Endothelial cell (in vitro differentiated cells): ENCODE measurements at places on chromosomes 6 and 20.

DNA sequence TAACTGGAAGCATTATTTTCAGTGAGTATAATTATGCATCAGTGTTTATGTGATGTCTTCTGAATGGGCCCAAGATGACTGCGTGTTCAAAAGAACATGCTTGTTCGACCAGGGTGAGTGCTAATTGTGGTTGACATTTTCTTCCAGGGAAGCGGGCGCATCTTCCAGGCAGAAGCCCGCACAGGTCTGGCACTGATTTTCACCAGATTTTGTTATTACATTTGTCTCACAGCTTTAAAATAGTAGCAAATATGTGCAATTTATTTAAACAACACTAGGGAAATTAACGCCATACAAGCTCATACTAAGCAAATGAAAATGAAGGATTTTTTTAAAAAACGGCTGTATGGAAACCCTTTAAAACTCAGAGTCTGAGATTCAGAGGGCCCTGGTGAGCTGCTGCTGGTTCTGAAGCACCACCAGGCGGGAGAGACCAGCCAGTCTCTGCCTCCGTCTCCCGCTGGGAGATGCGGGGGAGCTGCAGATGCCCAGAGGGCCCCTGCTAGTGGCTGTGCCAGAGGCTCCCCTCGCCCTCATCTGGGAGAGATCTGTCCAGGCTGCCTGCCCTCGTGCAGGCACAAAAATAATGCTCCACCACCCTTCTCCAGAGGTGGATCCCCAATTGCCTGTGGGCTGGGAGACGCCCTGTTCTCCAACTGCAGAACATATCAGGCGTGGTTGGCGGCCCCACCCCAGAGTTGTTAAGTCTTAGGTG, 297.0 kb downstream of the TAF4 start:
- no peak for DNase-seq

- no peak for DNase-seq
Observed at GRCh38 chr6:17927705-17928104, 59.7 kb downstream of the KIF13A start.

- no peak for DNase-seq
Observed at GRCh38 chr6:110971468-110971867, 10.4 kb upstream of the RPF2 start.

DNA sequence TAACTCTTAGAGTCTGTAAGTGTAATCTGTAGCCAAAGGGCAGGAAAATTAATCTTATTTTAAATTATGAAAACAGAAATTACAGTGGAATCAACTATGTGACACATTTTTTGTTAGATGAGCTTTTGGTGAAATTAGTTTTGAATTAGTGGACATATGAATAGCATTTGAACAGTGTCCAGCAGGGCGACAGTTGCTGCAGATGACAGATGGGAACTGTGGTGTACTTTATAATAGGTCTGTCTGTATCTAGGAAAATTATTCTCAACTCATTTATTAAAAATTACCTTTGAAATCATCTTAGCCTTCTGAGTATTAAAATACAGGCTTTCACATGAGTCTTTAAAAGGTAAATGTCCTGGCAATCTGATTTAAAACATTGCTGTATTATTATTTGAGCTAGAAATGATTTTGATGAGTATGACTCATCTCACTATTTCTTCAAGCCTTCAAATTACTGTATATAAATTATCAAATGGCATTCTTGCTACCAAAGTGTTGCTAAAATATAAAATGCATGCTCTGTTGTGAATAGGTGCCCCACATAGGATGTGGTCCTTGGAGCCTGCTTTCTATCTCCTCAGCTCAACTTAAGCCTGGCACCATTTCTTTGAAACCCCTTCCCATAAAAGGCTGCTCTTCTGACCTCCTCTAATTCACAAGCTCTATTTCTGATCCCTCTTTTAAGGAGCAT, 150.4 kb downstream of the C6orf58 start:
- no peak for DNase-seq

GRCh38 chr6:126661646-126662045, 321.7 kb downstream of the CENPW start:
- no peak for DNase-seq

DNA sequence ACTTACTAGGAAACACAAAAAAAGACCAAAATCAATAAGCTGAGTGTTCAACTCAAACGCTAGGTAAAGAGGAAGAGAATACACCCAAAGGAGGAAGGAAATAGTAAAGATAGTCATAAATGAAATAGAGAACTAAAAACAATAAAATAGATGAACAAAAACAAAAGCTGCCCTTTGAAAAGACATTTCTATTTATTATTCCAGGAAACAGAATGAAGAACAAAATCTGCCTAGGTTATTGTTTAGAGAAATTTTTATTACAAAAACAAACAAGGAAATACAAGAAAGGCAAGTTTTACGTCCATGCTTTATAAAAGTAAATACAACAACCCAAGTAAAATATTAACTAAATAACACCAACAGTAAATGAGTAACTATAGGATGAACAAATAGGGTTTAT, 20.1 kb downstream of the HLA-DMB start:
- no peak for DNase-seq

- no peak for DNase-seq
Observed at GRCh38 chr6:144065213-144065660, 30.1 kb downstream of the SF3B5 start.

DNA sequence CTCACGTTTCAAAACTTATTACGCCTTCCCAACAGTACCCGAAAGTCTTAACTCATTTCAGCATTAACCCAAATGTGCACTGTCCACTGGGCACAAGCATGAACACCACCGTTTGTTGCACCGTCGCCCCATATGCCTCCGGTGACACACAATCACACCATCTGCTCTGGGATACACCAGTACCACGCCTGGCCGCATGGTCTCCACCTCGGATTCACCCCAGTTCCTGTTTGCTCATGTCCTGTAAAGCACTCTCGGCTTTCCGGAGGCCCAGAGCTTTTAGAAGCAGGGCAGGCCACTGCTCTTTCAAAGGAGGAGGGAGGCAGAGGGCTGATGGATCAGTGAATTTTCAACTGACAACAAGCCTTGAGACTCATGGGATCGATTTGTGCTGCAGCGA, 1570.0 kb upstream of the DEFB115 start:
- DNase-seq: no peak

- DNase-seq: no peak
Observed at GRCh38 chr6:501891-502601, 110.5 kb downstream of the IRF4 start.

- no peak for DNase-seq
Observed at GRCh38 chr6:45105170-45105820, 222.8 kb upstream of the RUNX2 start.

DNA sequence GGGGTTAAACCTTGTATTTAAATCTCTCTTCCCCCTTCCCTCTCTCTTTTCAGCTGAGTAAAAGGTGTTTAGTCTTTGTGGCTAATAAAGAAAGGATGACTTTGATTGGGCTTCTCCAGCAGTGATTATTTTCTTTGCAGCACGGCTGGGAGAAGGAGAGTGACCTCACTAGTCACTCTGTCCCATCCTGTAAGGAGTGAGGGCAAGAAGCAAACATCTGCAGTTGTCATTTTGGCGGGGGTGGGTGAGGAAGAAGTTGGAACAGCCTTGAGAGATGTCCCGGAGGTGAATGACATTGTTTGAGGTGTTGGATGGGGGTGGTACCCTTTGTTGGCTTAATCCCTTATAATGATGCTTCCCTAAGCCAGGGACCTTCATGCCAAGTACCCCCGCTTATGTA, 223.6 kb downstream of the EYA2 start:
- no peak for DNase-seq

- no peak for DNase-seq
Observed at GRCh38 chr6:79813143-79813850, 134.1 kb downstream of the ELOVL4 start.

- no peak for DNase-seq
Observed at GRCh38 chr6:139841794-139842215, 467.4 kb upstream of the CITED2 start.

- no peak for DNase-seq
Observed at GRCh38 chr6:91926827-91927226, 1340.0 kb upstream of the MAP3K7 start.

DNA sequence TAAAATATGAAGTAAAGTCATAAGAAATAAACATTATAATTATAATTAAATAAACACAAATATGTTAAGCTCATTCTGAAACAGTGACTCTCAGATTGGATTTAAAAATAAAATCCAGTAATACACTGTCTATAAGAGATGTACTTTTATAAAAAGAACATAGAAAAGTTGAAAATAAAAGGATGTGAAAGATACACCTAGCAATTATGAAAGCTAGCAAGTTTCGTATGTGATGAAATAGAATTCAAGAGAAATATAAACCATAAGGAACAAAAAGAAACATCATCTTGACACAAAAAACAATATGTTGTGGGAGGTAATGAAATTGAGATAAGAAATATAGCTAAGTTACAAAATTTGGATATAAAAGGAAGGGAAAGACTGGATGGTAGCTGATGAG, 128.6 kb upstream of the CNR1 start:
- no peak for DNase-seq

- DNase-seq: no peak
Observed at GRCh38 chr20:49283176-49283702, 5.4 kb upstream of the ZNFX1 start.

DNA sequence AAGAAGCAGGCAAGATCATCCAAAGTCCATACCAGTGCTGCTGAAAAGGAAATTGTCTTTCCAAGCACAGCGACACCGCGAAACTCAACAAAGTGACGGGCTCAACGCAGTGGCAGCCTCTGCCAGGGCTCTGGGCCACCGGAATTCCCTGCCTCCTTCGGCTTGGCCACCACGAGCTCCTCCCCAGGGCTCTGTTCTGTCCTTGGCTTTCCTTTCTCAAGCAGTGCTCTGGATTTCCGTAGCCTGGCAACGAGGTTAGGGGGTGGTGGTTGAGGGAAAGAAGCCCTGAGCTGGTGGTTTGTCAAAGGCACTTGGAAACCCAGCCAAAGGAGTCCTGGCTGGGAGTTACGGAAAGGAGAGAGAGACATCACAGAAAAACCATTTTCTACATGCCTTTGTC, 31.2 kb downstream of the PRR18 start:
- DNase-seq: no peak

GRCh38 chr6:133947302-133947900, 5.6 kb upstream of the TBPL1 start:
- no peak for DNase-seq

- DNase-seq: no peak
Observed at GRCh38 chr6:63785006-63785405, 149.4 kb downstream of the PHF3 start.

- no peak for DNase-seq
Observed at GRCh38 chr6:2914318-2914660, 11.2 kb upstream of the SERPINB9 start.
